Activated naive CD4-positive, alpha-beta T cell treated with anti-CD3 and anti-CD28 coated beads, Interleukin-2, amount 50 U/mL, for 16 hours (primary cell): ENCODE measurements at places on chromosomes 6 and 20.

DNA sequence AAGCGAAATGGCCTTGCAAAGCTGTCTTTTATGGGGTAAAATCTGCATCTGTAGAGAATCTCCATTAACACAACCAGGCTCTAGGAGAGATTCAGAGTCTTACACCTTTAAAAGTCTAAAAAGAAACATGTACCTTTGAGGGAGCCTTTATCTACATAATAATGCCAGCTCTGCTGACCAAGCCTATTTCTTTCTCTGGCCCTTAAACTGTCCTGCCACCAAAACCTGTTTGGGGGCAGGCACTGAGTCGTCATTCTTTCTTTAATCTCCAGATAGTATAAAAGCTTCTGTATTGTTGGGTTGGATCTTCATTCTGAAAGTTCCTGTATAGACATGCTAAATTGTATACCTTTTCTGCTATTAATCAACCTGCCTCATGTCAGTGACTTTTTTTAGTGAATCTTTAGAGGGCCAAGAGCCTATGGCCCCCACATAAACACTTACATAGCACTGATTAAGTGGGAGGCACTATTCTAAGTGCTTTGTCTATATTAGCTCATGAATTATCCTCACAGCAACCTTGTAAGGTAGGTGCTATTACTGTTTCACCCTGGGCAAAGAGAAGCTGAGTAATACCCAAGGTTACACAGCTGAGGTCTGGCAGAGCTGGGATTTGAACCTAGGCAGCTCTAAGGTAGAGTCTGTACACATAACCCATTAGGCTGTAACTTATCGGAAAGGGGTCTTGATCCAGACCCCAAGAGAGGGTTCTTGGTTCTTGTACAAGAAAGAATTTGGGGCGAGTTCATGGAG is 232.3 kb upstream of the DTNBP1 start:
- DNase-seq = no peak

GRCh38 chr6:2344319-2344905 is 99.0 kb upstream of the GMDS start:
- DNase-seq = no peak

GRCh38 chr6:122130026-122130348 is 269.5 kb upstream of the HSF2 start:
- DNase-seq = no peak

GRCh38 chr6:2877960-2878359 is 25.1 kb downstream of the SERPINB9 start:
- DNase-seq = no peak

DNA sequence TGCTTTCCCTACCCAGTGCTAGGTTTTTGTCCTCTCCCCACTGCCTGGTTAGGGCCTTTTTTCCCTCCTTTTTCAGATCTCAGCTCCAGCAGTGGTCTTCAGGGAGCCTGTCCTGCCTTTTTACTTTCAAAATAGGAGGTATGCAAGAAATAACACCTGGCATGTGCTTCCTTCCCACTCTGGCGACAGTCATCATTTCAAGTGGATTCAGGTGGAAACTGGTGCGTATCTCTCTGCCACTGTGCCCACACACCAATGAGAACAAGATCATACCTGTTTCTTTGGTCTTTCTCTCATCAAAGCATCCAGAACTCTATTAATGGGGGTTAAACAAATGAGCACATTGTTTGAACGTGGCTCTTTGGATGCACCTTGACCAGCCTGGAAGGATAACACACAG is 95.7 kb upstream of the GGTLC1 start:
- no peak for DNase-seq

GRCh38 chr6:13629459-13630116 is 14.5 kb downstream of the NOL7 start:
- DNase-seq = no peak

DNA sequence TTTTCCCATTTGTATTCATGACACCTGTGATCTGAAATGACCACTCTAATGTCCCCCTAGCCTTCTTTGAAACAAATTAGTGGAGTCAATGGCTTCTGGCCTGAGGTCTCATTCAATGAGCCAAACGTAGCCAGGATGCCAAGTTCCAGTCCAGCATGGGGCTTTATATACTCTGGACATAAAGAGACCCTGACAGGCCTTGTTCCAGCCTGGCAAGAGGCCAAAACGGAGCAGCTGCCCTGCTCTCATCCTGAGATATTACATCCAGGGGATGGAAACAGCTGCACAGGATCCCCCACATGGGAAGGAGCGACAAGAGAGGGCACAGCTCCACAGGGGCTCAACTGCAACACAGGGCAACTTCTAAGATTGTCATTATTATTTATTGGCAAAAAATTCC is 437.8 kb downstream of the CDH26 start:
- no peak for DNase-seq
